ENCODE measurements at places on chromosomes 6 and 20.

GRCh38 chr6:166851426-166851825, 104.9 kb downstream of the RNASET2 start:
- no peaks in the 10 kb centered on the region for H3K27me3 ChIP-seq
- H3K4me1 ChIP-seq: no peaks in the 10 kb centered on the region
- H3K4me3 ChIP-seq: no peak overlapping the region
- no peak for DNase-seq
- no peak overlapping the region for H3K27ac ChIP-seq
- H3K36me3 ChIP-seq: no peaks in the 10 kb centered on the region

DNA sequence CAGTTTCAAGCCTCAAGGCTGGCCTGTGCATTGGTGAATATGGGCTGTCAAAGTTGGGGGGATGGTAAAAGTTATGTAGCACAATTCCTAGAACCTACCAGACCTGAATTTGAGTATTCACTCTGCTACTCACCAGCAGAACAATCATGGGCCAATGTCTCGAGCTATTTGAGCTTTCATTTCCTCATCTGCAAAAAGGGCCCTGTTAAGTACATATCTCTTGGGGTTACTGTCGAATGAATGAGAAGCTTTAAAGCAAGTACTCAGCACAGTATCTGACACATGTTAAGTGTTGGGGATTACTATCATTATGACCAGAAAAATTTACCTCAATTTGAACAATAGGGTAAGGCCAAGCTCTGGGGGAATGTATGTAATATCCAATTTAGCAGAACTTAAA, 13.5 kb upstream of the ENPP4 start:
- no peak overlapping the region for H3K27ac ChIP-seq
- H3K36me3 ChIP-seq: no peaks in the 10 kb centered on the region
- no peak for DNase-seq
- H3K4me3 ChIP-seq: no peak overlapping the region
- no peaks in the 10 kb centered on the region for H3K4me1 ChIP-seq
- H3K27me3 ChIP-seq: no peaks in the 10 kb centered on the region

- H3K27ac ChIP-seq: no peak overlapping the region
- no peaks in the 10 kb centered on the region for H3K36me3 ChIP-seq
- DNase-seq: no peak
- no peaks in the 10 kb centered on the region for H3K27me3 ChIP-seq
These were observed 92.0 kb downstream of the OLIG3 start for GRCh38 chr6:137402143-137402680.

GRCh38 chr6:23728707-23729106, 397.3 kb upstream of the NRSN1 start:
- DNase-seq: no peak
- no peaks in the 10 kb centered on the region for H3K36me3 ChIP-seq
- no peaks in the 10 kb centered on the region for H3K27me3 ChIP-seq
- H3K4me3 ChIP-seq: no peak overlapping the region
- H3K4me1 ChIP-seq: no peaks in the 10 kb centered on the region
- H3K27ac ChIP-seq: no peak overlapping the region

DNA sequence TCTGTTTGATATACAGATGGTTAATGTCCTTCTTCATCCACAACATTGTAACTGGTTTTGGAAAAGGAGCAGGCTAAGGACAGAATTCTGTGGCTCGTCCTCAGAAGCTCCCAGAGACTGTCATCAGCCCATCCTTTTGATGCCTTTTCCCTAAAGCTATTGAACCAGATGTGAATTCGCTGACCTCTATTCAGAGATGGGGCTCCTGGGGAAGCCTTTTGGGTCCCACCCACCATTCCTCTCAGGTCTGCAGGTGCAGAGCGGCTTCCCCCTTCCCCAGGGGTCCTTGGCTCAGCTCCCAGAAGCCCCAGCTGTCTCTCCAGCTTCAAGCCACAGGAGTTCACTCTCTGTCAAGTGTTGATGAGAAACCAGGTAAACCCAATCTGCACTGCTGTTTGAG, 191.7 kb downstream of the SMOC2 start:
- DNase-seq: no peak
- H3K4me1 ChIP-seq: no peaks in the 10 kb centered on the region
- H3K27ac ChIP-seq: no peak overlapping the region
- no peak overlapping the region for H3K4me3 ChIP-seq
- H3K36me3 ChIP-seq: peaks cover 4% of the 10 kb centered on the region
- no peaks in the 10 kb centered on the region for H3K27me3 ChIP-seq

DNA sequence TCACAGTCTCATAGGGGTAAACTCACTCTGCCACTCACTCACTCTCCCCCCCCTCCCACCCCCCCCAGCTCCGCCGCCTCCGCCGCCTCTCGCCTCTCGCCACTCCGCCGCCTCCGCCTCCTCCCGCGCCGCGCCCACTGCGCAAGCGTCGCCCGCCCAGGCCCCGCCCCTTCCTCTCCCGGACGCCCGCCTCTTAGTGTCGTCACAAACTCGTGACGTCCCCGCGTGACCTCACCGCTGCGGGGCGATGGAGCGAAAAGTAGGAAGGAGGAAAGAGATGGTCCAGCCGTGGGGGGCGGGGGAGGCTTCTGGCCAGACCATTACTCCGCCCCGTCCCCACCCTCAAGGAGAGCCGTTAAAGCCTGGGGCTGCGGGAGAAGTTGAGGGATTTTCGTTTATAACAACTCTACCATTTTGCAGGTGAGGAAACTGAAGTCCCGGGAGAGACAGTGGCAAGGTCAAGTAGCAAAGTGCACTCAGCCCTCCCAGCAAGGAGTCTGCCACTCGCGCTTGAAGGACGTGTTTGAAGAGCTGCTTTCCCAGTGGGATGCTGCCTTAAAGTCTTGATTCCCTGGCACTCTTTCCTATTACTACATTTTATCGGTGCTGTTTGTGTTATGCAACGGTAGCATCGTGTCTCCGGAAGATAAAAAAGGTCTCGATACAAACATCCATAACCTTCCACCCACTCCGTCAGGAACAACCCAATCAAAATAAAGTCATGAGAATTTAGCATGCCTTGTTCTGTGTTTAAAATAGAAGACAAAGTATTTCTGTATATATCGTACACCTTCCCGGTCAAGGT, at the start of gene ILRUN:
ILRUN (minus strand) TSS at position 29 of the 805 bp plus-strand sequence. CDS start 164 bp downstream, outside the sequence.
- H3K4me3 ChIP-seq: peak within 1 kb of the TSS; percentile 76
- no peaks in the 10 kb centered on the region for H3K36me3 ChIP-seq
- peaks cover 10% of the 10 kb centered on the region for H3K4me1 ChIP-seq
- no peaks in the 10 kb centered on the region for H3K27me3 ChIP-seq
- H3K27ac ChIP-seq: peak within 1 kb of the TSS; percentile 86
- peak; percentile 89 for DNase-seq

- peaks cover 35% of the 10 kb centered on the region for H3K36me3 ChIP-seq
- no peak for DNase-seq
- no peak overlapping the region for H3K4me3 ChIP-seq
- H3K27me3 ChIP-seq: no peaks in the 10 kb centered on the region
- no peak overlapping the region for H3K27ac ChIP-seq
These were observed 113.4 kb downstream of the MAP3K4 start for GRCh38 chr6:161104966-161105365.

DNA sequence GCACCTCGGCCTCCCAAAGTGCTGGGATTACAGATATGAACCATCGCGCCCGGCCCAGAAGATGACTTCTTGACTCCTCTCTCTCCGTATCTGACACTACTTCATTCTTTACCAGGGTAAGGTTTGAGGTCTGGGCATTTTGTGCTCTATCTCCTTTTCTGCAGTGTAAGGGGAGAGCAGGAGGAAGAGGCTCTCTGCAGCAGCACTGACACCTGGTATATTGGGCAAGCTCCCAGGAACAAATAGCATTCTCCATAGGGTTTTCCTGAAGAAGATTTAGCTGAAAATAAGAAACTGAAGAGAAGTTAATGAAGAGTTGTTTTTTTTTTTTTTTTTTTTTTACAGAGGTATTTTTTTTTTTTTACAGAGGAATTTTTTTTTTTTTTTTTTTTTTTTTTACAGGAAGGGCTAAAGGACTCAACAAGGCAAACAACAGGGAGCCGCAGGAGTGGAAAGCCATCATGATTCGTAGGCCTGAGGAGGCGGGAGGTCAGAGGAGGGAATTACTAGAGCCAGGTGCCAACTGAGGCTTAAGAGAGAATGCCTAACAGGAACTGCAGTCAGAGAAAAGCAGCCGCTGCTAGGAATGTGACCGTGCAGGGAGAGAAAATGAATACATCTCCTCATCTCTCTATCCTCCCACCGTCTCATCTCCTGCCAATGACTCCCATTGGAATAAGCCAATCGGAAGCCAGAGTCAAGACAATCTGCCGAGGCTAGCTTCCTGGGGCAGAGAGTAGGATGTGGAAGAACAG, 34.7 kb upstream of the ADGRF4 start:
- H3K36me3 ChIP-seq: no peaks in the 10 kb centered on the region
- no peak for DNase-seq
- H3K27ac ChIP-seq: no peak overlapping the region
- no peak overlapping the region for H3K4me3 ChIP-seq
- no peaks in the 10 kb centered on the region for H3K27me3 ChIP-seq
- no peaks in the 10 kb centered on the region for H3K4me1 ChIP-seq

DNA sequence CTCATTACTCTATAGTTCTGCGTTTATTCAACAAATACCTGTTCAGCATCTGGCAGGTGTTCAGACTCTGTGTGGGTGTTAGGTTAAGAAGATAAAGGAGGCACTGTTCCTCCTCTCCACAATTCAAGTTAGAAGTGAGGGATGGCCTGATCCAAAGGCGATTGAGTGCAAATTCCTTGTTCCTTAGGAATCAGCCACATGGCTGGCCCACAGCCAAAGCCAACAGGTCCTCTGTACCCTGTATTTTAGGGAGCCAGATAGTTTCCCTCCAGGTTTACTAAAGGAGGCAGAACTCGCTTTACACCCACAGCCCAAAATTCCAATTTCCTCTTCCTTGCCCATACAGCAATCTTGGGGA, 5.0 kb upstream of the CD40 start:
- DNase-seq: no peak
- H3K36me3 ChIP-seq: no peaks in the 10 kb centered on the region
- H3K27me3 ChIP-seq: no peaks in the 10 kb centered on the region

DNA sequence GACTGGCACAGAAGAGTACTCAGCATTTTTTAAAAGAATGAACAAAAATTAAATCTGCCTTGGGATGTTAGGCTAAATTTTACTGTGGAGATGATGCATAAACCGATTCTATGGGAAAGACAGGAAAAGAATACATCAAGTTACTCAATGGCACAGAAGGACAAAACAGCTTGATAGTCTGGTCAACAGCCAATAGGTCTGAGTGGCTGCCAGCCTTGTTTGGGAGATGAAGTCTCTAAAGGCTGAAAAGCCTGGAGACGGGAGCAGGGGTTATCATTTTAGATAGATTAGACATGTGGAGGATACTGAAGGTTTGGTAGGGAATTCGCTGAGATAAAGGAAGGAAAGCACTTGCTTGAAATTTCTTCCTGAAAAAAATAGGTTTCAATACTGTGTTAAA, 56.3 kb upstream of the LAMA2 start:
- no peaks in the 10 kb centered on the region for H3K27me3 ChIP-seq
- no peaks in the 10 kb centered on the region for H3K36me3 ChIP-seq
- DNase-seq: no peak
- no peak overlapping the region for H3K4me3 ChIP-seq

DNA sequence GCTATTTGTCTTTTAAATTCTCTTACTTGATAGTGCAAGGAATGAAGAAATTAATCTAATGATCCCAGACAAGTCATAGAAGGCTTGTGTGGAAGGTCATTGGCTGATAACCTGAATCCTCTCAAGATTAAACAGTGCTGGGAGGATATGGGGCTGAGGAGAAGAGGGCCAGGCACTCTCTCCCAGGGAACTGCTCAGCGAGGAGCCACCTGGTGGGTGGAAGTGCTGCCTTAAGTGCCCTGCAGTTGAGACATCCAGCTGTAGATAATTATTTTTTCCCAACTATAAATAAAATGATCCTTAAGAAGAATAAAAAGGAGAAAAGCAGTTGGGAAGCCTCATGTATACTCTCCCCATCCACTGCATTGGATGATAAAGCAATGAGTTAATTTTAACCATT, 47.9 kb downstream of the BTBD3 start:
- no peaks in the 10 kb centered on the region for H3K27me3 ChIP-seq
- no peak overlapping the region for H3K4me3 ChIP-seq
- no peak overlapping the region for H3K27ac ChIP-seq
- H3K4me1 ChIP-seq: no peaks in the 10 kb centered on the region
- H3K36me3 ChIP-seq: no peaks in the 10 kb centered on the region
- DNase-seq: no peak

- no peaks in the 10 kb centered on the region for H3K27me3 ChIP-seq
- H3K4me3 ChIP-seq: no peak overlapping the region
- no peaks in the 10 kb centered on the region for H3K36me3 ChIP-seq
- DNase-seq: no peak
- H3K27ac ChIP-seq: no peak overlapping the region
- H3K4me1 ChIP-seq: no peaks in the 10 kb centered on the region
These were observed 234.1 kb downstream of the CDH26 start for GRCh38 chr20:60192326-60192725.

DNA sequence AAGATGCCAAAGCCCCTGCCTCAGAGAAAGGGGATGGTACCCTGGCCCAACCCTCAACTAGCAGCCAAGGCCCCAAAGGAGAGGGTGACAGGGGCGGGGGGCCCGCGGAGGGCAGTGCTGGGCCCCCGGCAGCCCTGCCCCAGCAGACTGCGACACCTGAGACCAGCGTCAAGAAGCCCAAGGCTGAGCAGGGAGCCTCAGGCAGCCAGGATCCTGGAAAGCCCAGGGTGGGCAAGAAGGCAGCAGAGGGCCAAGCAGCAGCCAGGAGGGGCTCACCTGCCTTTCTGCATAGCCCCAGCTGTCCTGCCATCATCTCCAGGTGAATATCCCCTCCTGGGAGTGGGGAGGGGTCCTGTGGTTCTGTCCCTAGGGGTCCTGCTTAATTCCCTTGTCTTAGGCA, 1.1 kb downstream of the MYLK2 start:
- H3K4me3 ChIP-seq: no peak overlapping the region
- no peaks in the 10 kb centered on the region for H3K27me3 ChIP-seq
- no peak overlapping the region for H3K27ac ChIP-seq

GRCh38 chr20:56957737-56958553, 308.5 kb downstream of the BMP7 start:
- no peak for DNase-seq
- no peaks in the 10 kb centered on the region for H3K27me3 ChIP-seq
- H3K4me1 ChIP-seq: no peaks in the 10 kb centered on the region
- no peaks in the 10 kb centered on the region for H3K36me3 ChIP-seq

- DNase-seq: no peak
- no peaks in the 10 kb centered on the region for H3K27me3 ChIP-seq
- H3K36me3 ChIP-seq: peaks cover 26% of the 10 kb centered on the region
- no peak overlapping the region for H3K27ac ChIP-seq
- H3K4me1 ChIP-seq: no peaks in the 10 kb centered on the region
These were observed 40.6 kb downstream of the HECA start for GRCh38 chr6:139175389-139175948.

GRCh38 chr6:4460586-4461475, 315.4 kb upstream of the CDYL start:
- H3K4me3 ChIP-seq: no peak overlapping the region
- no peaks in the 10 kb centered on the region for H3K36me3 ChIP-seq
- peaks cover 10% of the 10 kb centered on the region for H3K4me1 ChIP-seq
- H3K27me3 ChIP-seq: no peaks in the 10 kb centered on the region

GRCh38 chr6:78746457-78746856, 120.9 kb upstream of the IRAK1BP1 start:
- H3K36me3 ChIP-seq: no peaks in the 10 kb centered on the region
- H3K27me3 ChIP-seq: no peaks in the 10 kb centered on the region
- DNase-seq: no peak
- H3K27ac ChIP-seq: no peak overlapping the region
- no peaks in the 10 kb centered on the region for H3K4me1 ChIP-seq
- H3K4me3 ChIP-seq: no peak overlapping the region

GRCh38 chr6:24953726-24954125, 18.0 kb upstream of the RIPOR2 start:
- H3K4me3 ChIP-seq: no peak overlapping the region
- no peak overlapping the region for H3K27ac ChIP-seq
- H3K4me1 ChIP-seq: no peaks in the 10 kb centered on the region

- H3K4me1 ChIP-seq: no peaks in the 10 kb centered on the region
- no peak overlapping the region for H3K4me3 ChIP-seq
- no peak overlapping the region for H3K27ac ChIP-seq
- no peaks in the 10 kb centered on the region for H3K27me3 ChIP-seq
These were observed 8.8 kb downstream of the PDRG1 start for GRCh38 chr20:31943052-31943471.

Measured in ascending aorta (tissue), 2 donors.